ENCODE measurements at places on chromosomes 7 and 10. TPM values are rescaled to one million over a fixed set of nuclear protein-coding genes. Genes with fewer than 3 reads are reported as not detected.

GNAI1 gene
- total RNA-seq, result 28.9 TPM

EN2 gene
- total RNA-seq, result 0.83 TPM

SYT15 gene
- total RNA-seq, result 3.0 TPM

FANK1 gene
- total RNA-seq, result 1.8 TPM

DLX6 gene
- total RNA-seq, result not detected

SFXN2 gene
- total RNA-seq, result 4.1 TPM

SHH gene
- 0.46 TPM for total RNA-seq

ARF5 gene
- 167 TPM for total RNA-seq

CTNNA3 gene
- total RNA-seq, result not detected

GJD4 gene
- not detected for total RNA-seq

SEMA3E gene
- total RNA-seq, result 1.8 TPM

RBM20 gene
- total RNA-seq, result 3.9 TPM

VGF gene
- total RNA-seq, result 20.1 TPM

SNX8 gene
- total RNA-seq, result 118 TPM

SAMD8 gene
- total RNA-seq, result 14.7 TPM

CPA5 gene
- not detected for total RNA-seq

CFAP46 gene
- total RNA-seq, result 1.2 TPM

GNG11 gene
- 33.0 TPM for total RNA-seq

CTAGE6 gene
- total RNA-seq, result not detected

ASAH2 gene
- total RNA-seq, result 2.2 TPM

LYZL2 gene
- total RNA-seq, result not detected

GATA3 gene
- total RNA-seq, result 4.4 TPM

UPK3B gene
- total RNA-seq, result 19.9 TPM

FAM237B gene
- total RNA-seq, result 0.10 TPM

CLRN3 gene
- not detected for total RNA-seq

CYP2C19 gene
- total RNA-seq, result not detected

GPR26 gene
- total RNA-seq, result not detected

NUTM2E gene
- total RNA-seq, result 0.43 TPM

IGFBP1 gene
- total RNA-seq, result 96.5 TPM

SPDYE1 gene
- total RNA-seq, result not detected

ZNF365 gene
- total RNA-seq, result 0.91 TPM

CLEC2L gene
- total RNA-seq, result 0.08 TPM

MINPP1 gene
- 23.8 TPM for total RNA-seq

PBLD gene
- total RNA-seq, result 2.8 TPM

UBTD1 gene
- total RNA-seq, result 21.1 TPM

ITPRID1 gene
- not detected for total RNA-seq

ITIH5 gene
- 0.05 TPM for total RNA-seq

SPDYE2 gene
- not detected for total RNA-seq

ZNF853 gene
- 2.5 TPM for total RNA-seq

RARRES2 gene
- total RNA-seq, result not detected

CHN2 gene
- total RNA-seq, result 0.58 TPM

SPACDR gene
- total RNA-seq, result 0.92 TPM

DGKB gene
- total RNA-seq, result not detected

CRHR2 gene
- total RNA-seq, result 0.02 TPM

CTAGE8 gene
- not detected for total RNA-seq

MMP21 gene
- total RNA-seq, result 0.03 TPM

SEM1 gene
- 329 TPM for total RNA-seq

GPR146 gene
- 1.9 TPM for total RNA-seq

C10orf105 gene
- not detected for total RNA-seq

NAT16 gene
- total RNA-seq, result 0.19 TPM
